Activated CD8-positive, alpha-beta memory T cell treated with anti-CD3 and anti-CD28 coated beads, Interleukin-2, amount 50 U/mL, for 4 hours (primary cell): ENCODE measurements at places on chromosomes 1 and 21.
A peak's percentile ranks its signal among the peaks of the same experiment; 100 is the strongest.

DNA sequence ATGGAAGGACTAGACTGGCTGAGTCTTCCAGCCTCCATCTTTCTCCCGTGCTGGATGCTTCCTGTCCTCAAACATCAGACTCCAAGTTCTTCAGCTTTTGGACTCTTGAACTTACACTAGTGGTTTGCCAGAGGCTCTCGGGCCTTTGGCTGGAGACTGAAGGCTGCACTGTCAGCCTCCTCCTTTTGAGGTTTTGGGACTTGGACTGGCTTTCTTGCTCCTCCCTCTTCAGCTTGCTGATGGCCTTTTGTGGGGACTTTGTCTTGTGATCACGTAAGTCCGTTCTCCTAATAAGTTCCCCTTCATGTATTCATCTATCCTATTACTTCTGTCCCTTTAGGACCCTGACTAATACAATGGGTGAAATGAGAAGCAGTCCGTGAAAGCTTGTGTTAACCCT lies 196.4 kb downstream of the KAZN start:
- no peak for DNase-seq

DNA sequence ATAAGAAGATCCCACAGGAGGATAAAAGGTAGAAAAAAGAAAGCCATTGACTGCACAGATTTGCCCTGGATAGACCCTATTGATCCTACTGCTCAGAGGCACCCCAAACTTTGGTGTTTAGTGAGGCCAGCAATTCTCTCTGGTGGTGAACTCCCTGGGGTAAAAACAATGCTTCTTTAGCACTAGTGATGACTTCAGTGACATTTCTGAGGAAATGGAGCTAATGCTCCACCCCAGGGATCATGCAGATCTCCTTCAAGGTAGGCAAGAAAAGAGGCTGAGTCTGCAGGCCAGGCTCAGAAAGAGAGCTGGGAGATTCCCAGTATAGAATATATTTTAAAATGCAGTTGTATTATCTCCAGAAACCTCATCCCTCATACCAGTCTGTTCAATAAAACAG lies 140.3 kb downstream of the LMX1A start:
- no peak for DNase-seq

GRCh38 chr1:39361446-39361845 lies 130.0 kb upstream of the BMP8A start:
- DNase-seq, result no peak

GRCh38 chr1:61233121-61233660 lies 150.8 kb downstream of the NFIA start:
- no peak for DNase-seq

DNA sequence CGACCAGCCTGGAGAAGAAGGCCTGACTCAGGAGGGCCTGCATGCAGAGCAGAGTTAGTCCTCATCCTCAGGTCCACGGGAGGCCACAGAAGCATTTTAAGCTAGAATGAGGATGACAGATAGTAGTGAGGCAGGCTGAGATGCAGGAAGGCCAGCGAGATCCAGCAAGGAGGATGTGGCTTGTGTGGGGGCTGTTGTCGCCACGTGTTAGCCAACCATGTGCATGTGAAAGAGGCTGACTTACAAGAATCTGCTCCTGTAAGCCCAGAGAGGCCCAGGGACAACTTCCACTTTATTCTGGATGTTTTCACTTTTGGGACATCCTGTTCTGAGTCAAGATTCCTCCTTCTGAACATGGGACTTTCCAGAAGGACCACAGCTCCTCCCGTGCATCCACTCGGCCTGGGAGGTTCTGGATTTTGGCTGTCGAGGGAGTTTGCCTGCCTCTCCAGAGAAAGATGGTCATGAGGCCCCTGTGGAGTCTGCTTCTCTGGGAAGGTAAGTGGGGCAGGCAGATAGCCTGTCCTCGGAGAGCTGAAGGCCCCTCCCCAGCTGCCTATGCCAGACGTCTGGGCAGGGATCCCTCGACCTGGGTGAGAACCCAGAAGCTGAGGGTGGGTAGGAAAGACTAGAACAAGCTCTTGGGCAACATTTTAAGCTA lies at the start of gene SLAMF8:
Gene SLAMF8, plus strand, starts transcription at position 433 of the 661 bp plus-strand sequence. Its CDS starts 26 bp downstream, at position 459.
- DNase-seq, result peak; percentile 50

DNA sequence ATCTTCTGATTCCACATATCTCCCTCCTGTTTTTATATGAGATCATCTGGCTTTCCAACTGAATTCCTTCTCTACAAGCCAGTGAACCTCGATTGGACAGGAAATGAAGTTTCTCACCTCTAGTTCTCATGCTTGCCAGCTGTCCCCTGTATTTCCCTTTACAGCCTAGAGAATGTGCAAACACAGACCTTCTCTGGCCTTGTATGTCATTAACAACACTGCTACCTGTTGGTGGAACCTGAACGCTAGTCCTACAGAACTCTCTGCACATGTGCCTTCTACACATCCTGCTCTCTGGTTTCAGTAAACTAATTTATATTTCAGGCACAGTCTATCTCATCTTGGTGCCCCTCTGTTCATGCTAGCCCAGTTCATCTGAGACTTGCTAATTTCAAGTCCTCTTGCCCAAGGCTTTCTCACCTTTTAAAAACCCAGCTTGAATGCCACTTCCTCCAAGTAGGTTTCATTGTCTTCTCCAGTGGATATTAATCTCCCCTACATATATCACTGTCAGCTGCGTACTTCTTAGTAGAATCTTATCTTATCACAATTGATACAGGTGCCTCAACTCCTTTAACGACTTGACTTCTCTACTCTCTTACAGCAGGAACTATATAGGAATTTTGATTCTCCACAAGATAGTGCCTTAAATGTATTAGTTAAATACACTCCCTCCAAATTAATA lies 549.9 kb downstream of the PLPP3 start:
- DNase-seq, result no peak

DNA sequence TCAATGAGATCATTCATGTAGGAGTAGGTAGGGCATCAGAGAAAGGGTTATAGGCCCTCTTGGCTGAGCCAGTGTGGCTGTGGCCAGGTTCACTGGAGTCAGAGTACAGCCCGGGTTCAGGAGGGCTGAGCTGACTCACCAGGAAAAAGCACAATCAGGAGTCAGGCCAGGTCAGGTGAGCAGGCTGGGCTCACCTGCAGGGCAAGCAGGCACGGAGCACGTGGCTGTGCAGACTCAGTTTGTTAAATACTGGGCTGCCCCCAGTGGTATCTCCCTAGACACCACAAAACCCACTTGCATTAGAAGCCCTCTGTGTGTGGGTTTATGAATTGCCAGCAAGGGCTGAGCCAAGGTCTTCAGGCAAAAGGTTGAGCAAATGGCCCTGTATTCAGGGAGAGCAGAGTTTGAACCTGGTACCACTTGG lies 122.1 kb upstream of the SERBP1 start:
- no peak for DNase-seq

GRCh38 chr1:158121604-158122254 lies 59.0 kb upstream of the CD1D start:
- DNase-seq, result peak; percentile 23

- no peak for DNase-seq
These were observed 22.7 kb downstream of the KRTAP10-1 start for GRCh38 chr21:44517175-44517899.
